Panc1 (cell line): ENCODE measurements at places on chromosomes 3 and 15. TPM values are rescaled to one million over a fixed set of nuclear protein-coding genes. Genes with fewer than 3 reads are reported as not detected.

- H3K27ac ChIP-seq: no peak overlapping the region
- H3K4me3 ChIP-seq: no peak overlapping the region
- H3K27me3 ChIP-seq: no peaks in the 10 kb centered on the region
- H3K36me3 ChIP-seq: no peaks in the 10 kb centered on the region
These were observed 48.6 kb downstream of the CMSS1 start for GRCh38 chr3:99866261-99866761.

The DZIP1L gene
- 11.1 TPM for total RNA-seq

The RBMS3 gene
- 1.1 TPM for total RNA-seq

- DNase-seq: no peak
- peaks cover 2% of the 10 kb centered on the region for H3K36me3 ChIP-seq
- H3K27ac ChIP-seq: peak overlapping the region; percentile 94
- H3K4me3 ChIP-seq: peak overlapping the region; percentile 92
These were observed 570 bp downstream of the SACM1L start for GRCh38 chr3:45689787-45690145.

DNA sequence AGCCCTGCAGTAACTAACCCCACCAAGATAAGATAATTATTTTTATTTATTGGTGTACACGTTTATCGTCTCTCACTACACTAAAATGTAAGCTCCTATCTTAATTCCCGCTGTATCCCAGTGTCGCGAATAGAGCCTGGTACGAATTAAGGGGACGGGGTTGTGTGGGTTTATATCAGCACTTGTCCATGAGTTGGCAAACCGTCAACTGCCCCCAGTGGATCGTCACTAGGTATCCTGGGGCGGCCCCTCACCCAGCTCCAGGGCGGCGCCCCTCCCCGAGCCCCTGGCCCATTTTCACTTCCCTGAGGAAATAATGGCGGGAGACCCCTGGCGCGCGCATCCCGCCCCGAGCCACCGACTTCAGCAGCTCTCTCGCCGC lies 465 bp downstream of the RUVBL1 start:
- peaks cover 12% of the 10 kb centered on the region for H3K4me1 ChIP-seq
- H3K36me3 ChIP-seq: peaks cover under 1% of the 10 kb centered on the region
- H3K27ac ChIP-seq: peak overlapping the region; percentile 96
